HuH-7.5 (cell line): ENCODE measurements at places on chromosomes 5 and 9.

- no peak for DNase-seq
Observed at GRCh38 chr5:145260670-145261069, 574.5 kb downstream of the PRELID2 start.

DNA sequence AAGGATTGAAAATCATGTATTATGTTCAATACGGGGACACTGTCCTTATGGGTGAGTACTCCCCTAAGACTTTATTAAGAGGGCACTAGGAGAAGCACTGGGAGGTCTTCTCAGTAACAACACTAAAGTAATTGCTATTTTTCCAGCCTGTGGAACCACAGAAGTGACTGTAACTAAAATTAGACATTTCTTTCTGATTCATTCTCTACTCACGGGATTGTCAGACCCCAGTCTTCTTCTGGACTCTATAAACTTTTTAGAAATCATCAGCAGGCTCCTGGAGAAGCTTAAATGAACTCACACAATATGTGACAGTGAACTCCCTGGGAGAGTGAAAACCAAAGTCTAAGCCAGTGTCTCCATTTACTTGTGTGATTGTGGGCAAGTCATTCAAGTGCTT, 14.5 kb downstream of the TLR4 start:
- no peak for DNase-seq

GRCh38 chr9:108386859-108387384, 468.9 kb downstream of the ACTL7B start:
- DNase-seq = no peak

DNA sequence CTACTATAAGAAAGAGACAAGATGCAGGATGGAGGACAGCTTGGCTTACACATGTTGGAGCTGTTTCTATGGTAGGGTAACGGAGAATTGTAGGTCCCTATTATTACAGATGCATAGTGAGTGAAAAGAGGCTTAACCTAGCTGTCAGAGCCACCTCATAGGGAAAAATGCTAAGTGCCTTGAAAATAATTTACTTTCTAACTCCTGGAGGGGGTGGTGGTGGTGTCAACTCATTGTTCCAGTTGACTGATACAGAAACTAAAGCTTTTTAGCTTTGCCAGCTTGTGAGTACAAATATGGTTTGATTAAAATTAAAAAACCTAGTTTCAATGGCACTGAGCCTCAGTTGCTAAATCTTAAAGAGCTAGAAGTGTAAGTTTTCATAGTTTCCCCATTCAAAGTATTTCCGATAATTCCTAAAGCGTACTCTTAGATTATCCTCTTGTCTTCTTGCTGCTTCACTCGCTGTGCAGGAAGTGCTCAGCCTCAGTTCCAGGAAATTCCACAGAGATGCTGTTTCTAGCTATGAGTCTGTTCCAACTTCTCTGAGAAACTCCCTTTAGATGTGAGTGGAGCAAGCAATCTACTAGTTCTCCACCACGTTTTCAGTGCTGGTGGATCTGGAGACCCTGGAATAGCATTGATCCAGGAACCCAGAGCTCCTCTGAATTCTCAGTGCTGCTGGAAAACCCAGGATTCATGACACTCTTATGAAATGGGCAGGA, 265.2 kb downstream of the DMAC1 start:
- no peak for DNase-seq

DNA sequence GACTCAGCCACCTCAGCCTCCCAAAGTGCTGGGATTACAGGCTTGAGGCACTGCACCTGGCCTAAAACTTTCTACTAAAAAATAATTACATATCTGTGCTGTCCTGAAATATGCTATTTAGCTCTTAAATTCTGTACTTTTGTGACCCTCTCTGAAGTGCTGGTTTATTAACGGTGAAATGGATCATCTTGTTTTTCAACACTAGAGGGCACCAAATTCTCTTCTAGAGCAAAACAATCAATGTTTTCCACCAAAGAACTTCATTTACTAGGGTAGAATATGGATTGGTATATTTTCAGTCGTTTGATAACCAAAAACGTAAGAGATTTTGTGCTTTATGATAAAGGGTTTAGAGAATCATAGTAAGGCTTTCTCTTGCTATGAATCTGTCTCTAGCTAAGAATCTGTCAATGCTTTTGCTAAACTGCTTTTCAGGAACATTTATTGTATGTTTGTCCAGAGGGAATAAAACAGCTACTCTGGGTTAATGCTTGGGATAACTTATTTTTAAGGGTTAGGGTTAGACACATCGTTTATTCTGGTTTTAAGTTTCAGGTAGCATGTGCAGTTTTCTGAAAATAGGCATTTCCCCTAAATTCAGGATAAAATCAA, 63.6 kb downstream of the RNF180 start:
- DNase-seq = peak; percentile 31

DNA sequence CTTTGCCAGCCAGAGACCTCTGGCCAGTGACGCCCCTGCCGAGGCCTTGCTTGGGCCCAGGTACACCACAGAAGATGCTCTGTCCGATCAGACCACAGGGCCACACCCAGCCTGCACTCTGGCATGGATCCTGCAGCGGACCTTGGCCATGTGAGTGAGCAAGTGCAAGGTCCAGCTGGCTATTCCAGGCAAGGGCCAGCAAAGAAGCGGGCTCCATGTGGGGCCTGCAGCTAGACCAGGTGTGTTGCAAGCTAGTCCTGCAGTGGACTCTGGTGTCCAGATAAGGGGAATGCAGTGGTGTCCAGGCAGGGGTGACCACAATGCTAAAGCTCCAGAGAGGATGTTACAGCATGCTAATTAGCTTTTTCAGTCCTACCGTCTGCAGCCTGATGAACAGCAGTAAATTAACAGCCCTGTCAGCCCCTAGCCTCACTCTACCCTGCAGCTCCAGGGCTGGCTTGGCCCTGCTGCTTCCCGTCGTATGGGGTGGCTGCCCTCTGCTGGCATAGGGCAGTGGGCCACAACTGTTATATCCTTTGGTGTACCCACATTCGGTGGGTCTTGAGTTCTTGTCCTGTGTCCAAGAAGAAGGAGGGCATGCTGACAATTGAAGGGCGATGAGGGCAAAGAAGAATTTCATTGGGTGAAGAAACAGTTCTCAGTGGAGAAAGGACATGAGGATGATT, 284.5 kb upstream of the POU5F2 start:
- peak; percentile 38 for DNase-seq

DNA sequence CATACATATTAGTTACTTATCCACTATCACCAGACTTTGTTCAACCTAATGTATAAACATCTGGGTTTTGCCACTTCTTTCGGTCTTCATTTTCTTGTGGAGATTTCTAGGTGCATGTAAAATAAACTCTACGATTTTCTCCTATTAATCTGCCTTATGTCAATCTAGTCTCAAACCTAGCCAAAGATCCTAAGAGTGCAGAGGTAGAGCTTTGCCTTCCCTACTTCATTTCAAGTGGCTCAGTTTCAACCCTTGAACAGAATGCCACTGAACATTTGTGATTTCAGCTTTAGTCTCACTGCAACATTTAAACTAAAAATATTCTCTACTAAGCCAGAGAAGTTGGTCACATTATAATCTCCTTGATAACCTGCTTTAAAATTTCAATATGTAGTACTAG, 94.0 kb downstream of the EDIL3 start:
- DNase-seq = no peak

GRCh38 chr9:73081979-73082657, 69.5 kb upstream of the ANXA1 start:
- peak; percentile 25 for DNase-seq

DNA sequence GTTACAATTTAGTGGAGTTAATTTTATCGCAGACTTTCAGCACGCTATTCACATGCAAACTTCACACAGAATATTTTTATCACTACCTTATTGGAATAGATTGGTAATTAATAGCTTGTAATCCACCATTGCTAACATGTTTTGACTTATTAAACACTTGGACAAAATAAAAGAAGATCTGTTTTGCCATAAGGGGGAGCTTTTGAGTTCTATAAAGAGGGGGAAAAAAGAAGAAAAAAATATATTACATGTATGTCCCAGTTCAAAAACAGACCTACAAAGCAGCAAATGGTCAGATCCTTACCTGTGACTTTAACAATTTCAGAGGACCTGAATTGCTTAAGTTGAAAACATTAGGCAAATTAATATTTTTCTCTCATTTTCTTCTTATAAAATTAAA, 1.2 kb upstream of the PAPPA start:
- no peak for DNase-seq

DNA sequence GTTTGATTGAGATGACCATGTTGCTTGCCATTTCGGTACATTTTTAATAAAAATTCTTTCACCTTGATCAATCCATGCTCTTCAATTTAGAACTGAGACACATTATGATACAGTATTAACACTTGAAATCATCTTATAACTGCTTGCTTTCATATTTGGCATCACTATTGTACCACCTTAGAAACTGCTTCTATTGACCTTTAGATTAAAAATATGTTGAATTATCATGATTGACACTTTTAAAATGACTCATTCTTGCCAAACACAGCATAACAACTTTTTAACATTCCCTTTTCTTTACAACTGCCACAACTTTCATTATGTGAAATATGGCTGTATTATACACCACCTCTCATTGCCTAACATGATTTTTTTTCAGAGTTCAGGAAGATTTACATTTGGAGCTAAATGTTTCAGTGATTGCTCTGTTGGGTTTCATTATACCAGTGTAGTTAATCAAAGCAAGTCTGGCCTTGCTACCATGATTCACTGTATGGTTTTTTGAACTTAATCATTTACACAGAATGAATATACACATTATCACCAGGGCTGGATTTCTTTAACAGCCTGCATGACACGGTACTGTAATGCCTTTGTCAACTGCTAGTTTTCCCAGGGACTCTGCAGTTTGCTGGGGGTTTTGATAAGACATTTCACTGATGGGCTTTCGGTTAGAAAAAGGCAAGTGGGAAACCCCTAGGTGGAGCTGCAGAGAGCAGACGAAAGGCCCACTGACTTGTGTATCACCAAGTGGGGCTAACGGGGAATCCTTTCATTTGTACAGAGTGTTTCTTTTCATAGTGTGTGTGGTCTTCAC, 93.6 kb upstream of the TLE4 start:
- DNase-seq = no peak
